Activated gamma-delta T cell treated with Interleukin-2 at 50 U/mL for 16 hours (primary cell): ENCODE measurements at places on chromosomes 3 and 15.

DNA sequence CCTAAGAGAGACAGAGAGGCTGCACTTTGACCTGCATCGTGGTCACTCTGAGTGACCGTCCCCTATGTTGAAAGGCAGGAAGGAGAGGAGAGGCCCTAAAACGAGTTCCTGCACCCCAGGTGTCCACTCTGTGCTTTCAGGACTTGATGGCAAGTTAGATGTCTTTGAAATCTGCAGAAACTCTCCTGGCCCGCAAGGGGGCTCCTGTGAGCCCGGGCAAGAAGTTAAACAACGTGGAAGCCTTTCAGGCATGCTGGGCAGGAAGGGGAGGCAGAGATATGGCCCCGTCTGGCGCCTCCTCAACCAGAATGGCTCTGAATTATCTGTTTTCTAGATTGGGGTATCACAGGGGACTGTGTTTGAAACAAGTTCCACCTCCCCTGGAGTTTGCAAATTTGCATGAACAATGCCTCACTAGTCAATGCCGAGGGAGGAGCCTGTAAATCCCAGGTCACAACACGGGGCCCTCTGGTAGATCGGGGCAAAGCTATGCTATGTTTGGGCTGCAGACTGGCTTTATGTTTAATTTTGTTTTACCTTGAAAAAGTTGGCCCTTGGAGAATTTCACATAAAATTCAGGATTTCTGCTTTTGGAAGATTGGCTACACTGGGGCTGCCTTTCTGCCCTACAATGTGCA lies 9.8 kb downstream of the CTXND1 start:
- no peak for DNase-seq

GRCh38 chr15:43912208-43912607 lies 85.4 kb downstream of the WDR76 start:
- no peak for DNase-seq

GRCh38 chr15:80061582-80061981 lies 2.1 kb downstream of the ZFAND6 start:
- no peak for DNase-seq

DNA sequence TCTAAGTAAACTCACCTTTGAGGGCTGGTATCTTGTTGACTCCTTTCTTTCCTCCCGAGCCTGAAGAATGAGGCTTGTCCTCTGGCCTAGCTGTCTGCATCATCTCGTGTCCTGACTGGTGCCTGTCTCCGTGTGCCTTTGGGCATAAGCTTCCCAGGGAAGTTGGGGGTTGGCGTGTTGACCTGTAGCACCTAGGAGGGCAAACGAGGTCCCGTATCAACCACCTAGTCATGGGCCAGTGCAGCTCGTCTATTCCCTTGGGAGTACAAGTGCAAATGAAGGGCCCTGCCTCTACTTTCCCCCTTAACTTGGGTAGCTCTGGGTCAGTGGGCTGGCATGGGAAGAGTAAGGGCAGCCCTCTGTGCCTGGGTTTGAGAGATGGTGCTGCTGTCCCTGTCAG lies 8.7 kb downstream of the TEX264 start:
- no peak for DNase-seq

- DNase-seq: no peak
Observed at GRCh38 chr15:59821286-59821685, 132.2 kb upstream of the BNIP2 start.

DNA sequence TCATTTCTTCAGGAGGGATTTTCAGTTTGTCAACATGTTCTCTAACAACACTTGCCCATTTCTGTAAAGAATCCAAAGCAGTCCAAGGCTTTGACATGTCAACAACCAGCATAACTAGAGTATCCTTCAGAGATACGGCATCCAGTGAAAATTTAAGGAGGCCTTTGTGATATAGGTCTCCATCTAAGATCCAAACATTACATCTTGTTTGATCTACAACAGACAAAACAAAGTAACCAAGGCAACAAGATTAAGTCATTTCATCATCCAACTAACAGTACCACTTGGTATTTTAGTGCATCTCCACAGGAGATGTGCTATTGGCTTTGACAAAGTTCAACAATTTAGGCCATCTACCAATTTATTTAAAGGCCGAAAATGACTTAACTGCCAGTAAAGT lies 25.8 kb downstream of the DYNC1LI1 start:
- no peak for DNase-seq
